GM12878 (cell line): ENCODE measurements at places on chromosomes 11 and 22. TPM values are rescaled to one million over a fixed set of nuclear protein-coding genes. Genes with fewer than 3 reads are reported as not detected.

GRCh38 chr11:7889985-7890384, 41.1 kb downstream of the OR10A6 start:
- no peak for DNase-seq

DNA sequence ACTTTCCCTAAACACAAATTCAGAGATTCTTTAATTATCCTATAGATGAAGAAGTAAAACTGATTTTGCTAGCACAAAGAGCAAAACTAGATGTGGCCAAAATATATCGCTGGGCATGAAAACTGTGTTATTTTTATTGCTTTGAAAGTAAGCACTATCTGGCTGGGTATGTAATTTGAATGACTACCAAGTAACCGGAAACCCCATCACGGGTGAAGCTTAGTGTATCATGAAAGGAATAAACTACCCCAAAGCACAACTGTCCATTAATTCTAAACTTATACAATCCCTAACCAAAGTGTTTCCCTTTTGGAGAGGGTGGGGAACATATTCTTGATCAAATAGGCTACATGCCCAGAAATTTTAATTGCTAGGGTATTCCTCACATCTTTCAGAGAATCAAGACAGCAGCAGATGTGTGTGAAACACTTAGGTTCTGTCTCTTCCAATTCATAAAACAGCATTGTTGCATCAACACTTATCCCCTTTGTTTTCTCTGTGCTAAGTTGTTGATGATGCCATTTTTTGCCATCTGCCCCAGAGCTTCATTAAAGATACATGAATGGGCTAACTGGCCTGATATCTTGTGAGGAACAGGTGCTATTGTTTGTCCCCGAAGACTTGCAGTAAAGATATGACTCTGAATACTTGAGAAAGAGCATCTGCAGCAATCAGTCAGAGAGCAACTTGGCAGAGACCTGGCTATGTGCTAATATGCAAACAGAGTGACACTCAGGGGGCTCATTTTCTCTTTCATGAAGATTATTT, 238.2 kb downstream of the SOX6 start:
- DNase-seq = no peak

DNA sequence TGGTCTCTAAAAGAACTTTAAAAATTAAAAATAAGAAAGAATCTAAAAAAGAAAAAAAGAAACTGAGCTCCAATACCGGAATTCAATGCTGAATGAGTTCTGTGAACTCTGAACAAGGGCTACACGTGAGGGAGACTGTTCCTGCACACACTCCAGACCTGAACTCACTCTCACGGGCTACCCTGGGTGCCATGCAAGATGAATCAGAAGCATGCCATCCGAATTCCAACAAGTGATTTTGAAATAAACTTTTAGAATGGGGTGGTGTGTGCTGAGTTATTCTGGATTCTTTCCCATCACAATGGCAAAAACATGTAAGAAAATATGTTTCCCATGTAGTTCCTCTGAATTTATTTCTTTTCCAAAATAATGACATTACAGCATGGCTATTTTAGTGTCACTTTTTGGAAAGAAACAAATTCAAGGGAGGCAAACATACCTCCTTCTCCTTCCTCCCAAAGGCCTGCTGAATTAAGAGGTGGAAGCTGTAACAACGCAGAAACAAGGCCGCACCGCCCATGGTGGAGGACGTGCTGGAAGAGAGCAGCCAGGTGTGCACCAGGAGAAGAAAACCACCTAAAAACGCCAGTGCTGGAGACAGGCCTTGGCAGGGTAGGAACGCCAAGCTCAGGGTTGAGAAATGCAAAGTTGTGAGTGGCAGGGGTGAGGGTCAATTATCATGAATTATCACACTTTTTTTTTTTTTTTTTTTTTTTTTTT, 63.2 kb upstream of the ARFGAP3 start:
- DNase-seq = no peak

DNA sequence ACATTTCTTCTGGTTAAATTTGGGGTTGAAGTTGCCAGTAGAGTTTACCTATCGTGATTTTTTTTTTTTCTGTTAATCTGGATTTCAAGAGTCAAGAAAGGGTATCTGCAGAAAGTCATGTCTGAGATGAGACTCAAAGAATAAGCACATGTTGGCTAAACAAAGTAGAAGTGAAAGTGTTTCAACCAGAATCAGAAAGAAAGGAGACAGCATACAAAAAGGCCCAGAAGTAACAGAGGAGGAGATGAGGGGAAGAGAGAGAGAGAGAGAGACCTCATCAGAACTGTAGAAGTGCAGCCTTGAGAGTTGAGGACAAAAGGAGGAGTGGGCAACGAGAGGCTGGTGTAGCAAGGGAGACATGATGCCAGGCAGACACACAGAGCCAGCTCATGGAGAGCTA, 54.9 kb downstream of the SVIP start:
- DNase-seq = no peak

GRCh38 chr11:1303973-1304372, 5.5 kb downstream of the TOLLIP start:
- no peak for DNase-seq

- no peak for DNase-seq
These were observed 74.3 kb downstream of the MYEOV start for GRCh38 chr11:69368119-69368880.

- DNase-seq = no peak
These were observed 177.7 kb downstream of the SNX19 start for GRCh38 chr11:130738611-130739010.

GRCh38 chr11:118057251-118058145, 19.4 kb upstream of the TMPRSS4 start:
- no peak for DNase-seq

DNA sequence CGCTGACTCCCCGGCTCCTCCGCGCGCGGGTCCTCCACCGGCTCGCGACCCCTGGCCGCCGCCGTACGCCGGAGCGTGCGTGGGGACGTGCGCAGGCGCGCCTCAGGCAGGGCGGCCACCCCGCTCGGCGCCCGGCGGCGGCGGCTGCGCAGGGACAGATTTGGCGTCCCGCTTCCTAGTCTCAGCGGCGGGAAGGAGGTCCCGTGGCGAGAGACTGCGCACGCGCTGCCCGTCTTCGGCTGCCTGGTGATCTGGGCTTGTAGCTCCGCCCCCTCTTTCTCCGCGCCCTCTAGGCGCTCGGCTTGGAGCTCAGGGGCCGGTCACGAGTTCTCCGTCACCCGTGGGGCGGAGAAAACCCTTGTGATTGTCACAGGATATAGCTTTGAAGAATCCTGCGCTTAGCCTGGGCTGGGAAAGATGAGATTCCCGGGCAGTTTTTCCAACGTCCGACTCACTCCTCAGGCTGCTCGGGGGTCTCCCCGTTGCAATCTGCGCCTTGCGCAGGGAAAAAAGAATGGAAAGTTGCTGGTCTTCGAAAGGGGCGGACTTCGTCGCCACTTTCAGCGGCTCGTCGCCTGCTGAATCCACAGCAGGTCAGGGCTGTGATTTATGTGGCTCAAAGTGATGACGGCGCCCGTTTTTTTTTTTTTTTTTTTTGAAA, at the start of gene PATL1:
PATL1 (minus strand) TSS at position 88 of the 661 bp plus-strand sequence. CDS start 142 bp downstream, outside the sequence.
- peak; percentile 94 for DNase-seq

DNA sequence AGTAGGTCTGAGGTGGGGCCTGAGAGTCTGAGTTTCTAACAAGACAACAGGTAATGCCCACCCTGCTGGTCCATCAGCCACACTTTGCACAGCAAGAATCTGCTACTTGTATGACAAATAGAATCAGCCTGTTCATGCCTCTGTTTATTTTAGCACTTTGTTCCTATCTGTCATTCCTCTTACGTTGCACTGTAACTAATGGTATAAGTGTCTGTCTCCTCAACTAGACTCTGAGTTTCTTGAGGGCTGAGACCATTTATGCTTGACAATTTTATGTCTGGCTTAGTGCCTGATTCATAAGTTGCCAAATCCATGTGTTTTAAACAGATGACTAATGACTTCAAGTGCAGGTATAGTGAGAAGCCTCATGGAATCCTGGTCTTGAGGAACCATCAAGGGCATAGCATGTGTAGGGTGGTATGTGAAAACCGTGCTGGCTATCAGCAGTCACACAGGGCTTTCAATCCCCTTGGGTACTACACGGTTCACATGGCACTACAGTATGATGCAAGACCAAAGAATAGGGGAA, 209.7 kb downstream of the C11orf91 start:
- no peak for DNase-seq

DNA sequence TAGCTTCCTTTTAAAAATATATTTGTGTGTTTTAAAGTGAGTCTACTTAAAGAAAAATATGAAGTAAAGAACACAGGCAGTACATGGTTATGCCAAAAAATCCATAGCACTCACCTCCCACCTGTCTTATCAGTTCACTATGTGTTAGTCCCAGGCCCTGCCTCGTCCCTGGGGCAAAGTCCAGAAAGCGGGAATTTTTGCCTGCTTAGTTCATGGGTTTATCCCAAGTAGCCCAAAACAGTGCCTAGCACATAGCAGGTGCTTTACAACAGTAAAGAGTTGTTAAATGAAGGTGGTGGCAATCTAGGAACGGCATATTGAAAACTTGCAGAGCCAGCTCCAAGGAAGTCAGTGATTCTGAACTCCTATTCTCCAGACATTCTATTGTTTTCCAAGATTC, 154.0 kb downstream of the MN1 start:
- DNase-seq = no peak

- DNase-seq = no peak
These were observed 762.8 kb downstream of the BRD1 start for GRCh38 chr22:49064836-49065235.

- DNase-seq = no peak
These were observed 114.6 kb upstream of the GRK3 start for GRCh38 chr22:25449781-25450317.

DNA sequence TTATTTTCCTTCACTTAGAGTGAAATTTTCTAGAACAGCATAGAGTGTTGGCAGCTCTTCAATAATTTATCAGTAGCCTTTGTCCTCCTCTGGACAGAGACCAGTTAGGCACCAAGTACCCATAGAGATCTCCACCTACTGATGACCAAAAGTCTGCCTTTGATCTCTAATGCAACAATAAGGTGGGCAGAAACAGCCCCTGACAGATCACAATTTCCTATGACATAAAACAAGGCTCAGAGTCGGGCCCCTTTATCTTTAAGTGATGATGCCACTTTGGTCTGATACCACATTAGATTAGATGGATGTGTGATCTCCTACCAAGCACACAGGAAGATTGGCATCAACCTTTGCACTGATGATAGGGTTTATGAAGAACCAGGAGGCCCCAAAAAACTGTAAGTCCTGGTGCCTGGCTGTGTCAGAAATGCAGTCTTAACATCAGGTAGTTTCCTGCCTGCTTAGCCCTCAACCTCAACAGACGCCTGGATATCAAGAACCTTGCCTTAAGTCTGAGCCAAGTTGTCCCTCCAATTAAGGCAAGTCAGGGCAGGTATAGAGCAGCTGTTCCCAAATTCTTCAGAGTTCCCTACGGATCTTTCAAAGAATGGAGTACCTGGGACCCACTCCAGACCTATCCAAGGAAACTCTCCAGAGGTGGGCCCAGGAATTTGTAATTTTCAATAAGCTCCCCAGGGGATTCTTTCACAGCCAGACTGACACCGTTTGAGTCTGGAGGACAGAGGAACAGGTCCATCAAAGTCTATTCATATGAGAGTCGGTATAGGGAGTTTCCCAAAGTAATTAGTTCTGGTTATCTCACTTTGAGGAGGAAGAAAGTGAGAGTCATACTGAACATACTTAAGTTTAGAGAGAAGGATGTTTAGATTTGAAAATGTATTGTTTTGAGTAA, 30.6 kb upstream of the TMPRSS4 start:
- peak; percentile 44 for DNase-seq

GRCh38 chr11:62105667-62106191, 18.1 kb upstream of the INCENP start:
- no peak for DNase-seq

GRCh38 chr11:62645946-62646824, at the start of gene GANAB:
Gene GANAB (minus strand): TSS chr11:62646613. CDS start chr11:62646599, 14 bp downstream.
- peak; percentile 82 for DNase-seq

GRCh38 chr11:47923667-47924066, 56.7 kb upstream of the PTPRJ start:
- no peak for DNase-seq

GRCh38 chr11:76806608-76807205, 23.6 kb downstream of the TSKU start:
- DNase-seq = no peak

DNA sequence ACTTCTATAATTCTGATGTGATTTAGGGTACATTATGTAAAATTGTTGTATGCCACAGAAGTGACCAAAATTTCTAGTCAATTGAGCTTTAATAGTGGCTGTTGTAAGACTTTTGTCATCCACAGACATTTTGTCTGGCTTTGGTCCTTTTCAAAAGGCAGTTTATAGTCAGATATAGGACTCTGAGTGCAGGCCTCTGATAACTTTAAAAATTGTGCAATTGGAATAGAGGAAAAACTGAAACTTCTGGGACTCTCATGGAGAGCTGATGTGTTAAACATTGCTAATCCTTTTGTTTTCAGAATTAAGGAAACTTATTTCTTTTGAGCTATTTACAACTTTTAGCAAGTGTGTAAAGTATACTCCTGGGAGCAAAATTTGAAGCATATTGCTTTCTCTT, 9.0 kb upstream of the MRPL17 start:
- DNase-seq = no peak

- no peak for DNase-seq
These were observed 14.7 kb upstream of the MFRP start for GRCh38 chr11:119361056-119361787.

DNA sequence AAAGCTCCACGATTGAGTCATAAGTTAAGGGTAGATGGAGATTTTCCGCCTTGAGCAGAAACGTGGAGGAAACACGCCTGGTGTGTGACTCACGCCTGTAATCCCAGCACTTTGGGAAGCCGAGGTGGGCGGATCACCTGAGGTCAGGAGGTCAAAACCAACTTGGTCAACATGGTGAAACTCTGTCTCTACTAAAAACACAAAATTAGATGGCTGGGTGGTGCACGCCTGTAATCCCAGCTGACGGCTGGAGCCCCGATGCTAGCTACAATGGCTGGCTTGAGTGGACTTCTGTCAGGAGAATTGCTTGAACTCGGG, 17.3 kb upstream of the DGCR8 start:
- DNase-seq = no peak

DNA sequence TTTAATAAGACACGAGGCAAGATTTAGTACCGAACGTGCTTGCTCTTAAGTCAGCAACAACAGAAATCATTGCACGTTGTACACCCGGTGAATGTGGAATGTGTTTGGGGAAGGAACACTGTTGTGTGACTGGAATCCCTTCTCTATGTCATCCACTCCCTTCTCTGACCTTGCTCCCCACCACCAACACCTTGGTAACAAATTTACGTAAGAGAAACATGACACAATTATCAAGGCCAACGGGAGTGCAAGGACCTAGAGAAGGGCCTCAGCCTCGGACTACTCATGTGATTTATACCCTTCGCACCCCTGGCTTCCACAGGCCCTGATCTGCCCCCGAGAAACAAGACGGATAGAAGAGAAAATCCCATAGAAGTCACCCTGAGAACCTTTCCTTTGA, 236.2 kb downstream of the LARGE1 start:
- no peak for DNase-seq

ANO3 gene
- 0.26 and 0.35 TPM in 2 replicates for total RNA-seq

PATE2 gene
- total RNA-seq = not detected in 2 replicates

GTSE1 gene
- total RNA-seq = 43.9 and 46.2 TPM in 2 replicates

EHF gene
- total RNA-seq = 0.16 and 0.33 TPM in 2 replicates

TSPAN32 gene
- total RNA-seq = not detected in 2 replicates

APOA4 gene
- total RNA-seq = not detected in 2 replicates

GUCY1A2 gene
- total RNA-seq = 0.03 and 0.05 TPM in 2 replicates

MUC6 gene
- 0.03 and 0.19 TPM in 2 replicates for total RNA-seq

TXNRD2 gene
- total RNA-seq = 17.7 and 19.4 TPM in 2 replicates

SYT7 gene
- not detected in 2 replicates for total RNA-seq

C1QTNF5 gene
- total RNA-seq = not detected in 2 replicates

IGLL1 gene
- total RNA-seq = not detected in 2 replicates

OR51S1 gene
- total RNA-seq = not detected in 2 replicates

GGT1 gene
- total RNA-seq = 11.8 and 13.9 TPM in 2 replicates
